ENCODE measurements at places on chromosomes 3 and 15. TPM values are rescaled to one million over a fixed set of nuclear protein-coding genes. Genes with fewer than 3 reads are reported as not detected.

The CHRNA7 gene
- total RNA-seq, result not detected

The VGLL3 gene
- total RNA-seq, result not detected

The C3orf49 gene
- total RNA-seq, result not detected

The REC114 gene
- not detected for total RNA-seq

The LMOD3 gene
- total RNA-seq, result not detected

The EFCC1 gene
- total RNA-seq, result not detected

The FEZF2 gene
- total RNA-seq, result not detected

The DNAH12 gene
- not detected for total RNA-seq
